Stimulated activated CD8-positive, alpha-beta memory T cell treated with anti-CD3 and anti-CD28 coated beads, Interleukin-4, amount 100 ng/mL, for 1 hour (primary cell): ENCODE measurements at places on chromosomes 16 and 17.

GRCh38 chr16:30005341-30006094 is 5.3 kb downstream of the DOC2A start:
- DNase-seq, result no peak

- no peak for DNase-seq
These were observed 79.0 kb downstream of the ARHGAP17 start for GRCh38 chr16:24936151-24936550.

- DNase-seq, result no peak
These were observed 834 bp downstream of the MRPL12 start for GRCh38 chr17:81703747-81704654.

DNA sequence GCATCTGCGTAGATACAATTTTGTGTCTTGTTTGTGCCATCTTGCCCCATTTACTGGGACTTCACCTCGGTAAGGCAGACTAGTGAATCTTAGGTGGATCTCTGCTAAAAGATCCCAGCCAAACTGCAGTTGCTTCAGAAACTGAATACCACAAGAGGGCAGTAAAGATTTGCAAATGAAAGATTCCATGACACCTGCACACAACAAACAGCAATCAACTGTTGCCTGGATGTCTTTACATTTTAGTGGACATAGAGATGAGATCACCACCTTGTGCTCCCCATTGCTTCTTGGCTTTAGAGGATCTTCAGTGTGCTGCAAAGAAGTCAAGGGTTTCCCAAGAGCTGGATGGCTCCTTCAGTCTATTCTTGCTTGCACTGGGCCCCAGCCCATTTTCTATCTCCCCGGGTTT is 119.2 kb upstream of the CACNG5 start:
- DNase-seq, result no peak

GRCh38 chr16:9602189-9602588 is 510.7 kb downstream of the HAPSTR1 start:
- DNase-seq, result no peak

GRCh38 chr16:19746561-19746960 is 28.5 kb downstream of the IQCK start:
- no peak for DNase-seq

DNA sequence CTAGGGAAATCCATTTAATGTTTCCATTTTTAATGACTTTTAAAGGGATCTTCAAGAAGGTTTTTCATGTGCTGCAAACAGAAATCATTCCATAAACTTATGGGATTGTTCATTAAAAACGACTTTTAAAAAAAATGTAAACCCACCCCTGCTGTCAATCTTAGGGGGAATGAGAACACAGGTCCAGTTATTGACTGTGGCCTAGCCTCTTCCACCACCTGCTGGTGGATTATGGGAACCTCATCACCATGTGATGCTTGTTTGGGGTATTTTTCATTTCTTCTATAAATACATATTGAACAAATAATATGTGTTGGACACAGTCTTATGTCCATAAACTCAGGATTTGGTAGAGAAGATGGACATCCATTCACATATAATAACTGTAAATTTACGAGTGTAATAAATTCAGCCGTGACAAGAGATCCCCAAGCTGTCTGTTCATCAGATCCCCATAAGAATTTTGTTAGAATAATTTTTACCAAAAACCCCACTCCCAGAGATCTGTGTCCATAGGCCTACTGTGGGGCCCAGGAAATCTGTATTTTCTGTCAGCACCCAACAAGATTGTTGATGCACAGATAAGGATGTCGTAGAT is 42.0 kb upstream of the TMC5 start:
- no peak for DNase-seq

- DNase-seq, result no peak
These were observed 170.4 kb downstream of the WSCD1 start for GRCh38 chr17:6240601-6241000.

- peak; percentile 38 for DNase-seq
These were observed 8.6 kb upstream of the UBE2I start for GRCh38 chr16:1300664-1301476.

- DNase-seq, result no peak
These were observed 1.4 kb upstream of the PRDM7 start for GRCh38 chr16:90078579-90078895.

- no peak for DNase-seq
These were observed 140.9 kb downstream of the MRTFB start for GRCh38 chr16:14211856-14212543.

DNA sequence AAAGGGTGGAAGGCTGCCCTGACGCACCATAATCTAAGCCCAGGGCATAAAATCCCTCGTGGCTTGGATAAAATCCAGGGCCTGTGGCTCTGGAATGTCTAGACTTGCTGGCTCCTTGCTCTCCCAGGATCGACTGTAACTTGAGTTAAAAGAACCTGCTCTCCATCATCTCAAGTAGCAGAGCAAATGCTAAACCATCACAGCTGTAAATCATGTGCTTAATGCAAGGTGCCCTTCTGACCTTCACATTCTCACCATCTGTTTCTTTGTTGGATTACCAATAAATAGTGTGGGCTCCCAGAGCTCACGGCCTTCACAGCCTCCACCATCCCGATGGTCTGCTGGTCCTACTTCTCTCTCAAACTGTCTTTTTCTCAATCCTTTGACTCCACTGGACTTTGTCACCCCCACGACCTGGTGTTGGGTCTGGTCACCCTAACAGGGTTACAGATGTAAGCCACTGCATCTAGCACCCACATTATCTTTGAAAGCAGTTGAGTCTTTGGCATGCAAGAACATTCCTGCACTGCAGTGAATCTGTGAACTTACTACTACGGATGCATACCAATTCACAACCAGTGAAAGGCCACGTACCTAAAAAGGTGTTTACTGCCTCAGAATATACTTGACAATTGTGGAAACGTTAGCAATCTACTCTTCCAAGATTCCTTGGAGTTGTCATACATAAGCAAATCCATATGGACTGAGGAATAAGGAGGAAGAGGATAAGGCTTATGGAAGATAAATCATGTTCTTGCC is 15.3 kb downstream of the RSL1D1 start:
- DNase-seq, result no peak

- DNase-seq, result no peak
These were observed 46.2 kb downstream of the GNAO1 start for GRCh38 chr16:56237451-56237930.

GRCh38 chr17:58344791-58345157 is 7.2 kb downstream of the SUPT4H1 start:
- DNase-seq, result no peak

GRCh38 chr16:67100569-67101310 is 9.0 kb upstream of the PHAF1 start:
- DNase-seq, result no peak
